NCI-H524 (cell line): ENCODE measurements at places on chromosomes 5 and 9.

GRCh38 chr5:1669276-1670155 lies 130.1 kb downstream of the MRPL36 start:
- no peak for DNase-seq

- DNase-seq = no peak
These were observed 696.5 kb upstream of the CDH9 start for GRCh38 chr5:27734838-27735237.

DNA sequence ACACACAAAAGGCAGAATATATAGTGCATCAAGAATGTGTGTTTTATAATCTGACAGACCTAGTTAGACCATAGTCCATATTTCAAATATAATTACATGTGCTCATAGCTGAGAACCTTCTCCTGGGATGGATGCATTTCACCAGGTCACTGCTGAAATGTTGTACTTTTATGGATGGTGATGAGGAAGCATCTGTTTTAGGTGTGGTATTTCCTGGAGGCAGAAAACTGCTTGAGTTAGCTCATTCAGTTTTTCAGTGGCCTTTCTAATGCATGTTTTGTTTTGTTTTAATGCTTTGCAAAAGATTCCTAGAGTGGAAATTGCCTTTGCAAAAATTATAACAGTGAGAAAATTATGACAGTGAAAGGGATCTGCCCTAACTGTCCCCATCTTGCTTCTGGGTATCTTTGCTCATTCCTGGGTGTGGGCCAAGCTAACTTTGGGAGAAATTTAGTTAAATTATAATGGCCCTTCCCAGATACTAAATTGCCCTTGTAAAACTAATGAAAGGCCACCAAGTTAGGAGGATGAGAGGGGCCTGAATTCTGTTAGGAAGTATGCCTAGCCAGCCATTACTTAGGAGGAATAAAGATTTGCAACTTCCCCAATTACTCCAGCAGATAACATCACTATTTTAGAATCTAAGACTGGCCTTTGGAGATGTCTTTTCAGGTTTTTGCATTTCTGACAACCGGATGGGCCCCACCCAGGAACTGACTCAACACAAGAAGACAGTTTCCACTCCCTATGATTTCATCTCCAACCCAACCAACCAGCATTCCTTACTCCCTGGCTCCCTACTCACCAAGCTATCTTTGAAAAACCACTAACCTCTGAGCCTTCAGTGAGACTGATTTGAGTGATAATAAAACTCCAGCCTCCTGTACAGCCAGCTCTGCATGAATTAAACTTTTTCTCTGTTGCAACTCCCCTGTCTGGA lies 7.0 kb upstream of the IL12B start:
- DNase-seq = no peak

DNA sequence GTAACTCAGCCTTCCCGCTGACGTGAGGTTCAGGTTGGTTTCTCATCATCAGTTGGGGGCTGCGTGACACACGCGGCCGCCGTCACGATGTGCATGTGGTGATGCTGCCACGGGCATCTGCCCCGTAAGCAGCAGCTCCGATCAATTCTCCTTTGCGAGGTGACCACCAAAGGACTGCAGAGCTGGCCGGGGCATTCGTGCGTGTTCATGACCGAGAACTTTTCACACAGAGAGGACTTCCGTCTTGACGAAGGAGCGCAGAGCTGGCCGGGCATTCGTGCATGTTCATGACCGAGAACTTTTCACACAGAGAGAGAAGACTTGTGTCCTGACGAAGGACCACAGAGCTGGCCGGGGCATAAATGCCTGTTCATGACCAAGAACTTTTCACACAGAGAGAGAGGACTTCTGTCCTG lies 3.8 kb upstream of the LCN1 start:
- DNase-seq = no peak

- no peak for DNase-seq
These were observed 4.6 kb downstream of the LMAN2 start for GRCh38 chr5:177346820-177347219.

DNA sequence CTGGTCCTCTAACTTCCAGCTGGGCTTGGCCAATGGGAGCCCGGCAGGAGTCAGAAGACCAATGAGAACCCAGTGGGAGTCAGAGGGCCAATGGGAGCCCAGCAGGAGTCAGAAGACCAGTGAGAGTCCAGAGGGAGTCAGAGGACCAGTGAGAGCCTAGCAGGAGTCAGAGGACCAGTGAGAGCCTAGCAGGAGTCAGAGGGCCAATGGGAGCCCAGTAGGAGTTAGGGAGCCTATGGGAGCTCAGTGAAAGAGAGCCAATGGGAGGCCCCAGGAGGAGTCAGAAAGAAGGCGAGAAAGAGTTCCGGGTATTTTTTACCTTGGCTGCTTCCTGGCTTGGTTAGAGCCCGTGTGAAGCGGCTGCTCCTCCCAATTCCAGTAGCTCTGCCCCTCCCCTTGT lies 191.0 kb downstream of the GABBR2 start:
- peak; percentile 72 for DNase-seq

DNA sequence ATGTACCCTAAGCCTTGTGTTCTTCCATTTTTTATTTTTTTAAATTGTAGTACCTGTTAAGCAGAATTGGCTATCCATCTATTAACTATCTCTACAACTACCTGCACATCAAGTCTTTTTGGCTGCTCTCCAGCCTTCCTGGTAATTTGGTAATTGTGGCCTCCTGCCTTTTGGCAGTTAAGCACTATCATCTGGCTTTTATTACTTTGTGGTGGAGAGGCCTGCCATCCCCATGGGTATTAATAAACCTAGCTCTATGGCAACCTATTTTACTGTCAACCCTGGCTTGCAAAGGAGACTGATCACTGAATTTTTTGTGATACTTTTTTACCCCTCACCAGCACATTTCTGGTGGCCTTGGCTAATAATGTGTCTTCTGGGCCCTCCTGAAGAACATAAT lies 20.5 kb downstream of the SELENOP start:
- no peak for DNase-seq
